Activated T-cell treated with anti-CD3 and anti-CD28 coated beads, Interleukin-2, amount 50 U/mL, for 72 hours (primary cell): ENCODE measurements at places on chromosomes 1 and 21. TPM values are rescaled to one million over a fixed set of nuclear protein-coding genes. Genes with fewer than 3 reads are reported as not detected.

DNA sequence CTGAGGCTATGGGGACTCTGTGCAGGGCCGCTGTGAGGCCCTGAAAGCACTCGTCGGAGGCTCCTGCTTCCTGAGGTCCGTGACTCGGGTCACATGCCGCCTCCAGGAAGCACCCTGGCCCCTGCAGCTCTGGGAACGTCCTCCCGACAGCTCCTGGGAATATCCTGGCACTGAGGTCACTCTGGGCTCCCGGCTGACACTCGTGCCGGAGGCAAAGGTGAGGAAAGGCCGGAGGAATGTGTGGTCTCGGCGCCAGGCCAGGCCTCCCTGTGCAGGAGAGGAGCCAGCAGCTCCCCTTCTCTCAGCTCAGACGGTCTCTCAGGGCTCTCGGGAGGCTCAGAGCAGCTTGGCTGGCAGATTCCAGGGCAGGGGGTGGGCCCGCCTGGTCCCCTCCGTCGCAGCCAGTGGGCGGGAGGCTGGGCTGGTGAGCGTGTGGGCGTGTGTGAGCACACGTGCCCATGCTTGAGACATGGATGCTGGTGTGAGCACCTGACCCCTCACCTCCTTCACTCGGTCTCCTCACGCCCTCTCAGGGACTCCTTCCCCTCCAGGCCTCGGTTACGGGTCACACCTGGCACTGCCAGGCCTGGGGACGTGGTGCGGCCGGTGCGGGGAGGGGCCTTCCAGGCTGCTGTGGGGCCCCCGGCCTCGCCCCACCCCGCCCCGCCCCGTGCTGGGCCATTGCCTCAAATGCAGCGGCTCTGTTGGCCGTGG, 5.5 kb upstream of the RNF223 start:
- no peak for DNase-seq

TAS1R1 gene
- not detected for total RNA-seq

- DNase-seq, result peak; percentile 71
Observed at GRCh38 chr1:54944610-54945392, 35.6 kb upstream of the TMEM61 start.

PYHIN1 gene
- 23.0 TPM for total RNA-seq

GRCh38 chr1:157170677-157171515, 32.7 kb upstream of the ETV3 start:
- peak; percentile 48 for DNase-seq

GRCh38 chr1:160718210-160718609, 6.6 kb upstream of the CD48 start:
- DNase-seq, result no peak

DNA sequence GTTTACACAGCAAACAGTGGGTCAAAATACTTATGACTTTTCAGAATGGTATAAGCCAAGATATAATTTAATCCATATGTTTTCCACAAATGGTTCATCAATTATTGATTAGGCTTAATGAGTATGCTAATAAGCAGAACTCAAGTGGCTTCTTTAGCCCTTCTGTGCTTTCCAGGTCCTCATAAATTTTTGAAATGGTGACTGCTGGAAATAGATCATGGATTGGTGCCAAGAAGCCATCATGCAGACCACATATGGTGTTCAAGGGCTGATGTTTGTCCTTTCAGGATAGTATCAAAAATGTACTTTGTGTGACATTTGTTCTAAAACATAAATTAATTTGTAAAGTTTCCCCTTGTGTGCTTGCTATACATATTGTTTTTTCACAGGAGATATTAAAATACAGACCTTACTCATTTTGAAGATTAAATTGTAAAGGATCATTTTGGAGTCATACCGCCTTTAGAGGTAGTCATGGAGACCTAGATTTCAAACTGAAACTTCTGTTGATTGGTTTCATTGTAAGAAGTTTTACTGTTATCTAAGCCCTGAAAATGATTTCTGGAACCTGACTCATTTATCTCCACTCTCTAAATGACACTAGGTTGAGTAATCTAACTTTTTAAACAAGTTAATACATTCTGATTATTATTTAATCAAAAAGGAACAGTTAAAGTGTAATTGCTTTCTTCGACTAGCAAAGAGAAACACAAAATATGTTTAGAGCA, 507.9 kb downstream of the PLA2G4A start:
- no peak for DNase-seq

DNA sequence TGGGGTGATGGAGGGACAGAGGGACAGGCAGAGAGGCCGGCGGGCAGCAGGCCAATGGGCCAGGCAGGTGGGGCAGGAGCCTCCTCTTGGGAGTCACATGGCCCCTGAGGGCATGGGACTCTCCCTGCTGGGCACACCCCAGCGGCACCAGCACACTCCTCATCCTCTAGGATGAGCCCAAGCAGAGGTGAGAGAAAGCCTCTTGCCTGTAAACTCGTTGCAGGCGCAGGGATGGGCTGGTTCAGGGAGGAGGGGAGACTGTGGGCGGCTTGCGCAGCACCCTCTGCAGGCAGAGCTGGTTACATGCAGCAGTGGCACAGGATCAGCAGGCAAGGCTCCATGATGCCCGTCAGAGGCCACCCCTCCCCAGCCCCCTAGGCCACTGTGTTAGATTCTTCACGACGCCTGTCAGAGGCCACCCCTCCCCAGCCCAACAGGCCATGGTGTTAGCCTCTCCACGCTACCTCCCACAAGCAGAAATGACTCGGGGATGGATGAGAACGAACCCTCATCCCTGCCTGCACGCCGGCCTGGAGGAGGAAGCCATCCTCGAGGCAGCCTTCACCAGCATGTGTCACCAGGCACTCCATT, 209.7 kb upstream of the VAMP3 start:
- DNase-seq, result peak; percentile 26

PI4KB gene
- total RNA-seq, result 71.4 TPM

- DNase-seq, result peak; percentile 74
Observed at GRCh38 chr1:231040019-231040799, at the start of gene FAM89A. Gene FAM89A, minus strand, starts transcription at chr1:231040254. Its CDS starts 43 bp downstream, at chr1:231040211.

- no peak for DNase-seq
Observed at GRCh38 chr1:24708938-24709337, 36.3 kb upstream of the CLIC4 start.

TLR5 gene
- total RNA-seq, result 1.4 TPM

HSD3B2 gene
- total RNA-seq, result not detected

DNA sequence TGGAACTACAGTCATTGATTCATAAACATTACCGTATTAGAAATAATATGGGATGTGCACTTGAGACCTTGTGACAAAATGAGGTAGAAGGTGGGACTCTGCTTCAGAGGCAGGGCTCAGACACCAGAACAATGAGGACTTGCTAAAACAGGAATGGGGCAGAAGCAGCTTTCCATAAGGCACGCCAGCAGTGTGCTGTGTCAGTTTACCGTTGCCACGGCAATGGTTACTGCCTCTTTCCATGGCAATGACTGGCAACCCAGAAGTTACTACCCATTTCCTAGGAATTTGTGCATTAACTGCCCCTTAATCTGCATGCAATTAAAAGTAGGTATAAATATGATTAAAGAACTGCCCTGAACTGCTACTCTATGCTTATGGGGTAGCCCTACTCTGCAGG, 169.0 kb downstream of the CHRM3 start:
- no peak for DNase-seq

DNA sequence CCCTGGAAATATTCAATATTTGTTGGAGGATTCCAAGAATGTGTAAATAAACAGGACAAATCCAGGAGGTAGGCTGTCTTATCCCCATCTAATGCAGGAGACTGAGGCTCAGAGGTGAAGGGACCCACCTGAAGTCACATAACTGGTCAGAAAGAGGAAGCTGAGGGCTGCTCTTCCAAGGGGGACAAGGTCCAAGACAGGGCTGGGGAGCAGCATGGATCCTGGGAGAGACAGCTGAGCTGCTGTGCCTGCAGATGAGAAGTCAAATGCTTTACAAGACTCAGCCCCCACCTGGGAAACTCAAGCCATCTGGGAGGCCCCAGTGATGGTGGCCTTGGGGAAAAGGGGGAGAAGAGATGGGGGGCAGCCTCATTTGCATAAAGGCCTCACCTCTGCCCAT, 224.4 kb downstream of the PTPRU start:
- DNase-seq, result no peak

DNA sequence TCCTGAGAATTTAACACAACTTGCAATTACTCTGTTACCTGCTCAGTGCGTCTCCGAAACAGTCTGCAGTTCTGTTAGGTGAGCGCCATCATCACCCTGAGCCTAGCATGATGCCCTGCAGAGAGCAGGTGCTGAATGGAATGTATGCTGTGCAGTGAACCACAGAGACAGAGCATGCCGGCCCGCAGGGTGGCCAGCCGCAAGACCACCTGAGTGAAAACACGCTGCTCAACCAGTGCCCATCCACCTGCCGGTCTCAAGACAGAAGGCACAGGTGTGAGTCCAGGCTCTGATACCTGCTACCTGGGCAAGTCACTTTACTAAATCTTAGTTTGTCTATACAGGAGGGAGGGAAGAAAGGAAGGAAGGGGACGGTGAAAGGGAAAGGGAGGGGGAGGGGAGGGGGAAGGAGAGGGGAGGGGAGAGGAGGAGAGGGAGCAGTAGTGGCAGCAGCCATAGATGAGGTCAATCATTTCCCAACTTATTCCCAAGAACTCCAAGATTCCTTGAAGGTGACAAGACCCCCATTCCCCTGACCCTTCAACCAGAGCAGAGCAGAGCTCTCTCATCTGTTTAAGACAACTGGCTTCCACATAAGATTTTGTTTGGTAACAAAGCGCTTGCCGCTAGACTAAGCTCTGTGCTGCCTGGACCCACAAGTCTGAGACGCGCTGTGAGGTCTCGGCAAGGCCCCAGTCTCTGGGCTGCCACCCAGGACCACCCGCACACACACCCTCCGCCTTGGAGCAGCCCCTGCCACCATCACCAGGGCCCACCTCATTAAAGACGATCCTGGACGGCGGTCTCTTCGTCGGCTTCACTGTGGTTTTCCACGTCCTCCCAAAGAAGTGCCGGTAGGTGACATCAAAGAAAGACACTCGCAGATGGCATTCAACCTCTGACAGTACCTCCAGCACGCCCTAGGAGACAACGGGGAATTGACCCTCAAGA, 14.5 kb downstream of the NPHP4 start:
- DNase-seq, result no peak

GRCh38 chr1:236948381-236948780, 55.9 kb downstream of the MT1HL1 start:
- no peak for DNase-seq

- DNase-seq, result no peak
Observed at GRCh38 chr1:109468903-109469302, 2.6 kb downstream of the SYPL2 start.

DNA sequence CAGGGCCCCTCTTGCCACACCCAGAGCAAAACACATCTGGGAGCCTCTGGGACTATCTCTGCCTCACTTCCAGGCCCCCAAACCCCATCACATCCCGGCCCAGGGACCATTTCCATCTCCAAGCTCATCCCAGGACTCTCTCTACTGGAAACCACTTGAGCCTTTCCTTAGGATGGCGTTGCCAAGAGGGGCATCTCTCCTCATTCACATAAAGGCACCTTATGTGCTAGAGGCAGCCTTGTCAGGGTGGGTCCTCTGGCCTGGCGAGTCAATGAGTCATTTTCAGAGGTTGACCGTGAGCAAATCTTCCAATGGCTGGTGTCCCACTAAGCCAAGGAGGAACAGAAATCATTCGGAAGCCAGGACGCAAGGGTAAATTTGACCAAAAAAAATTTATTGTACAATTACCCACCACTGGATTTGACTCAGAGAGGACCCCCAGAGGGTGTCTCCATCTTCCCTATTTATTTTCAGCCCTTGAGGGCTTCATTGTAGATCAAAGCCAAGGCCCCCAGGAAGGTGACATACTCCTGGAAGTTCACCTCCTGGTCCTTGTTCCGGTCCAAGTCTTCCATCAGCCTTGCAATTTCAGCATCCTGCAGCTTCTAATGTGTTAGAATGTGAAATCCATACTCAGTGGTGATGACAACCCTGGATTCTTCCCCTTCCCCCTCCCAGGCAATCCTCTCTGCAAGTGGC, 1.4 kb downstream of the S100A6 start:
- no peak for DNase-seq

DNA sequence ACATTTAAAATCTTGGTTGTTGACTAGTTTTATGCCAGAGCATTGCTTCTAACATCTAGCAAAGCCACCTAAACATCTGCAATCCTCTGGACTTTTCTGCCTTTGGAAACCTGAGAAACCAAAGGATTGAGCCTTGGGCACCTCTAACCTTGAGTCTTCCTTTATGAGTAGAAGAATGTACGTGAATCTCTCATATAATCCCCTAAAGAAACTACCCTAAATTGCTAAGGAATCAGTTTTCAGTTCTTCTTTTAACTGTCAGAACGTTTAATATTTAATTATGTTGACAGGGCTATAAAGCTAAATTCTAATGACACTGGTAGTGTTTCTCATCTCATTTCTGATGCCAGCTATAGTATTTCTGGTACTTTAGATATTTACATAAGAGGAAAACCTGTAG, 997.3 kb downstream of the AMY1C start:
- DNase-seq, result no peak

KRTCAP2 gene
- 199 TPM for total RNA-seq

SPATA46 gene
- total RNA-seq, result not detected

DNA sequence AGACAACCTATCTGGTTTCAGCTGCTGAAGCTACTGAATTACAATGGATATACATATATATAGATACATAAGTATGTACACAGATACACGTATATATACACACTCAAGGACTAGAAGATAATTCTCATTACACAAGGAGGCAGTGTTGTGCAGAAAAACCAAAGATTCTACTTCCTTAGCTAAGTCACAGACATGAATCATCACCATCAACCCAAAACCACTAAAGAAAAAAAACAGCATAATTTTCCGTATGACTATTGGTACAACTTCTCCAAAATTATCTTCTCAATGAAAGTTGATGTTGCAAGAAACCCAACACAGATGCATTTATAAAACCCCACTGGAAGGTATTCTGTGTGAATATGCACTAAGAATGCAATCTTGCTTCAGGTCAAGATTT, 36.8 kb upstream of the RPF1 start:
- peak; percentile 9 for DNase-seq
